ENCODE measurements at places on chromosomes 12 and 14.
A peak's percentile ranks its signal among the peaks of the same experiment; 100 is the strongest.

GRCh38 chr14:53900499-53900898, 56.1 kb downstream of the BMP4 start:
- DNase-seq, result no peak

- DNase-seq, result no peak
Observed at GRCh38 chr14:51661504-51661903, 9.8 kb downstream of the FRMD6 start.

DNA sequence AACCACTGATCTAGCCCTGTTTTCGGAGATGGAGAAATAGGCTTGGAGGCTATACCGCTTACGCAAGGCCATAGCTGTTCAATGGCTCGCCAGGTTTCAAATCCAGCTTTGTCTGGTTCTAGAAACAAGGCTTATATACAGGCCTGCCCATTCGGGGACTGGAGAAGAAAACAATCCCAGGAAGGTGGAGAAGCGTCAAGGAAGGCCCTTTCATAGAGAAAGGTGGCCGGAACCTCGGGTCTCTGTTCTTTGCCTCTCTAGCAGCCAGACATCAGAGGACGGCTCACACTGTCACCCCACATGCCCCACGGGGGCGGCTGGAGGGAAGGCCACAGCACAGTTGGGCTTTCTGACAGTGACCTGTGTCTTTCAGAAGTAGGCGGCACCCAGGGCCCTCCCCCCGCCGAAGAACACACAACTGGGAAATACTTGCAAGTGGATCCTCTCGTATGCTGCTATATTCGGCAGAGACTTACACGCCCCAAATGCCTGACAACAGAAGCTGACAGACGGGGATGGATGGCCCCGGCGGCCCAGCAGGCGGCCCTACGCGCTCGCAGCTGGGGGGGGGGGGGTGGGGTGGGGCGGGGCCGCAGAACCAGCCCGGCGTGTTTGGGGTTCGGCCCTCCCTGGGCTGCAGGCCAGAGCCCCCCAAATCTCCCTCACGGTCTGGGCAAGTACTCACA, 4.5 kb upstream of the SETD1B start:
- DNase-seq, result peak; percentile 89

GRCh38 chr12:13816394-13816793, 165.0 kb downstream of the GRIN2B start:
- no peak for DNase-seq

- DNase-seq, result peak; percentile 13
Observed at GRCh38 chr14:44369401-44370123, 137.5 kb downstream of the FSCB start.

- DNase-seq, result no peak
Observed at GRCh38 chr14:25826105-25826504, 771.7 kb downstream of the NOVA1 start.

GRCh38 chr12:111638556-111638955, 39.4 kb upstream of the ATXN2 start:
- no peak for DNase-seq

DNA sequence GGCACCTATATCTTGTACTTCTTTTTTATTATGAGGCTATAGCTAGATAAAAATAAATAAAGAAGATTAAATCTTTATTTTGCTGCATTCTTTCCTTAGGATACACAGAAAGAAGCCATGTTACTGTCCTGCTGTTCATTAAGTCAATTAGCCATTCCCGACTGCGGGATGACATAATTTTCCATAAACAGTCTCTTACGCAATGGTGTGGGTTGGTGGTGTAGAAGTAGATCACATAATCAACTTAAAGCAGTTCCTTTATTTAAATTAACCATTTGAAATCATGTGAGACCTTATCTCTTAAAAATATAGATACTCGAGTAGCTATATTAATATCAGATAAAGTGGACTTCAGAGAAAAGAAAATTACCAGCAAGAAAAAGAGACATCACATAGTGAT, 40.2 kb downstream of the TAOK3 start:
- no peak for DNase-seq

DNA sequence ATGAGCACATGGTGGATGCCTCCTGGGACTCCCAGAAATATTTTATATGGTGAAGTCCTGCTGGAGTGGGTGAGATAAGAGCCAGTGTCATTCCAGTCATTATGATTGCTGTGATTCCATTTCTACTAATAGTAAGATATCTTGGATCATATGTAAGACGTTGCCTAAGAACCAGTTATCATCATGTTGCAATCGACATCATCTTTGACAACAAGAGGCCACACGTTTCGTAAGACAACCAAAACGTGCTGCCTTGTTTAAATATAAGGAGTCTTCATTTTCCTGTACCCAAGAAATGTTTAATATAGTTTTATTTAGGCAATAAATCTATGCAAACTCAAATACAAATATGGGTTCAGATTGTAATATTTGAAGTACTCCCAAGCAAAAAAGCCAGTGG, 58.4 kb downstream of the SPTSSA start:
- DNase-seq, result no peak

GRCh38 chr12:119682639-119683252, 14.8 kb downstream of the PRKAB1 start:
- DNase-seq, result no peak

DNA sequence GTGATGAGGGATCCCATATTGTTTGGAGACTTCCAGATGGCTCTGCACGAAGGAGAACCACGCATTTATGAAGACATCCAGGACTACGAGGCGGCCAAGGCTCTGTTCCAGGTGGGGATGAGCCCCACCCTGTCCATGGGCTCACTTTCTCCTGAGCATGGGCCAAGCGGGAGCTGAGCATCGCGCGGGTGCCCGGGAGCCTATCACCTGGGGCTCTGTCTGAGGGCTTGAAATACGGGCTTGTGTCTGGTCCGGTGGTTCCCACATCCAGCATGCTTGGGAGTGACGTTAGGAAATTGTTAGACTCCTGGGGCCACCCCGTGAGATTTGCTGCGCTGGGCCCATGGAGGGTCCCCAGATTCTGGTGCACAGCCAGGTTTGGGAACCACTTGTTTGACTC, 92.9 kb downstream of the CCDC92 start:
- DNase-seq, result no peak

DNA sequence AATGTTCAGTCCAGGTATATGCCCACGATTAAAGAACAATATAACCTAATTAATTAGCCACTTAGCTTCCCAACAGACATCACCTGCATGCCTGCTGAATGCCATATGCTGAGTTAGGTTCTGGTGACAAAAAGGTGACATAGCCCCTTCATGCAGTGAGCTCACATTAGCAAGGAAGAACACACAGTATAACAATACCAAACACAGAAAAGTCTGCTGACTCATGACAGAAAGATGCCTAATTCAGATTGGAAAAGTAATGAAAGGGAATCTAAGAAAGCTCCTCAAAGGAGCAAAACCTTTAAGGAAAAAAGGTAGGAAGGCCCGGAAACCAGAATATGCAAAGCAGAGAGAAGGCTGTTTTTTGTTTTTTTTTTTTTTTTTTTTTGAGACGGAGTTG, 59.0 kb downstream of the FERMT2 start:
- DNase-seq, result no peak

- peak; percentile 62 for DNase-seq
Observed at GRCh38 chr14:76352639-76353281, 23.2 kb upstream of the ESRRB start.

DNA sequence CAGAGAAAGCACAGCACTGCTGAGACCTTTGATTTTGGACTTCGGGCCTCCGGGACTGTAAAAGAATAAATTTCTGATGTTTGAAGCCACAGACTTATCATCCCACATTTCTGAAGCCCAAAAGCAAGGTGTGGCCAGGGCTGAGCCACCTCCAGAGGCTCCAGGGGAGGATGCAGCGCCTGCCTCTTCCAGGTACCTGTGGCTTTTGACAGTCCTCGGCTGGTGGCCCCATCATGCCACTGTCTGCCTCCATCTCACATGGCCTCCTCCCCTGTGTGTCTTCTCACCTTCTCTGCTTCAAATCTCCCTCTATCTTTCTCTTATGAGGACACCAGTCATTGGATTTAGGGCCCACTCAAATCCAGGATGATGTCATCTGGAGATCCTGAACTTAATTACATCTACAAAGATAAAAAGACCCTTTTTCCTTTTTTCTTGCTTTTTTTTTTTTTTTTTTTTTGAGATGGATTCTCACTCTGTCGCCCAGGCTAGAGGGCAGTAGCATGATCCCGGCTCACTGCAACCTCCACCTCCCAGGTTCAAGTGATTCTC, 15.4 kb downstream of the GSC start:
- no peak for DNase-seq

DNA sequence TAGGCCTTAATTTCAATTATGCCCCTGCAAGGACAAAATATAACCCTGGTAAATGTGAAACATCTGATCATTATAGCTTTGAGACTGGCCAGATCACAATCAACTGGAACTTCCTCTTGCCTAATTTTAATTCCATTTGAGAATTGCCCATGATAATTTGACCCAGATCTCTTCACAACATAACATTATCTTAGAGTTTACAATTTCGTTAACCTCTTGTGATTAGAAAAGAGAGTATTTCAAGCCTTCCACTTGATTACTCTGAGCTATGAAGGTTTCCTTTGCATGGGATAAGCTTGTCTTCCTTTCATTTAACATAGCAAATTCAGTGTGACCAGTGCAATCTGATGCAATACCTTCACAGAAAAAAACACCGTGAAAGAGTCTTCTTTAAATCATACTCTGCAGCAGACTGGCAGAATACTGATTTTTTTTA, 143.6 kb downstream of the DUSP6 start:
- DNase-seq, result no peak

- peak; percentile 90 for DNase-seq
Observed at GRCh38 chr14:100304825-100305323, 1.4 kb downstream of the SLC25A29 start.

DNA sequence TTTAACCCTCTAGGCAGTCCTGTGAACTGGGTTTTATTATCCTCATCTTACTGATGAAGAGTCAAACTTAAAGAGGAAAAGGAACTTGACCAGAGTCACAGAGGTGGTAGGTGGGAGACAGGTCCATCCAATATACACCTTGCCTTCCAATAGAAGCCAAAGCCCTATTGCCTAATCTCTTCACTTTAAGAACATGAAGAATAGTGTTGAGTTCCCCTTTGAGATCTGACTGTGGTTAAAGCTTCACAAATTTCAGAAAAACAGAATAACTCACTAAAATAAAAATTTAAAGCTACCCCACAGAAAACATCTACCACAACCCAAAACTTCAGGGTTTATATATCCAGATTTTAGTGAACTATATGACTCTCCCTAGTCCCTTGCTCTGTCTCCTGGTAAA, 115.4 kb downstream of the ETV6 start:
- DNase-seq, result no peak

GRCh38 chr12:116703214-116703795, 34.6 kb downstream of the SPRING1 start:
- DNase-seq, result peak; percentile 23

DNA sequence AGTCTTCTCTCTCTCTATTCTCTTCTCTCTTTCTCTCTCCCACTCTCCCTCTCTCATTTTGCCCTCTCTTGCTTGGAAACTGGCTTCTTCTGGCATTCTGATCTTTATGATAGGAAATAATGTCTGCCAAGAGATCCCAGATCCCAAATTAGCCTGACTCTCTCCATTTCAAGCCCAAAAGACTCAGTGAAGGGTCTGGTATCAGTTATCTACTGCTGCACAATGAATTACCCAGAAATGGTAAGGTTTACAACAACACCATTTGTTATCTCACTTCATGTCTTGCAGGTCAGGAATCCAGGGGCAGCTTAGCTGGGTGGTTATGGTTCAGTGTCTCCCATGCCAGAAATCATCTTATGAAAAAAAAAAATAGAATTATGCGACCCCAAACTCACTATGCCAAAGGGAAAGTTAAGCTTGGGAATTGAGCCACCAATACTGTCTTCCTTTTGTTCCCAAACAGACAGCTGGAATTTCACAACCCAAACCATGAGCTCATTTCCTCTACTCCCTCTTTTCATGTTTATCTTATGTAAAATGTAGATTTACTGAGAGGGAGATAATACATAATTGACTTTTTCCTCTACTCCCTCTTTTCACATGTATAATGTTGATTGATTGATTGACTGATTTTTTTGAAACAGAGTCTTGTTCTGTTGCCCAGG, 67.8 kb upstream of the FICD start:
- DNase-seq, result no peak

- no peak for DNase-seq
Observed at GRCh38 chr14:64632056-64632455, 72.2 kb upstream of the PLEKHG3 start.

All from COR-L47 (cell line).